Stimulated activated CD8-positive, alpha-beta memory T cell treated with anti-CD3 and anti-CD28 coated beads, Interleukin-7, amount 100 ng/mL, for 4 hours (primary cell): ENCODE measurements at places on chromosomes 1 and 21.

DNA sequence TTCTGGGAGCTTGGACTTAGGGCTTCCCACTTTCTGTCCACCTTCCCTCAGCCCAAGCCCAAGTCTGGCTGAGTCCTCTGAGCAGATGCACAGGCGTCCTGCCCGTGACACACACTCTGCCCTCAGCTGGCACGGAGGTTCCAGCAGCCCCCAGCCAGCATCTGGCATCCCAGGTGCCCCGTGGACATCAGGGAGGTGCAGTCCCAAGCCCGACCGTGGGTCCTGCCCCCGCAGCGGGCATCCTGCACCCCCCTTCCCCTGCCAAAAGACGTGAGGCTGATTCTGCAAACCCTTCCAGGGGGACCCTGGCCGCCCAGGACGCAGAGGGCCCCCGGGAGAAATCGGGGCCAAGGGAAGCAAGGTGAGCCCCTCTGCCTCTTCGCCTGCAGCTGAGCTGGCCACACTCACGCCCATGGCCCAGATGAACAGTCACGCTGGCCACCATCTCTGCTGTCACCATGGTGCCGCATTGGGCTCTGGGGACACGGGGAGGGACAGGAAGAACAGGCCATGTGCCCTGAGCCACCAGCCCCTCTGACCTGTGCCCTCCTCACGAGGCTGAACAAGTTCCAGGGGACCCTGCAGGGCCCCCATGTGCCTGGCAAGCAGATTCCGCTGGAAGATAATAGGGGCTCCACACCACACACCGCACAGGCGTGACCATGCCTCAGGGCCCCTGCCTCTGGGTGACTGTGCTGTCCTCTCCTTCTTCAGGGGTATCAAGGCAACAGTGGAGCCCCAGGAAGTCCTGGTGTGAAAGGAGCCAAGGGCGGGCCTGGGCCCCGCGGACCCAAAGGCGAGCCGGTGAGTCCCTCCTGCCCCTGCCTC, 20.6 kb downstream of the COL6A2 start:
- no peak for DNase-seq

DNA sequence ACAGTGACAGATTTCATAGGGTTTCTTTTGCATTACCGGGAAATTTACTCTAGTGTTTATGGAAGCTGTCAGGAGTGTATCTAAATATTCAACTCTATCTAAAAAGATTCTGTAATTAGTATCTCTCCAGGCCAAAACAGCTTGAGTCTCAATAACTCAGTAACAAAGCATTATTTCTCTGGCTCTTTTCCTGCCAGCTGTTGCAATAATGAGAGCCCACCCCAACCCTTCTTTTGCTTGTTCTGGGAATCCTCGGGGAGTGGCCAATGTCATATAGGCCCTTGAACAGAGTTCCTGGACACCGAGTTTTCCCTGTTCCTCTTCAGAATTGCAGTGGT, 120.1 kb upstream of the SGIP1 start:
- DNase-seq, result no peak

- DNase-seq, result no peak
Measured at GRCh38 chr1:172946814-172947507, 103.8 kb downstream of the TNFSF18 start.

GRCh38 chr1:220680085-220680687, 10.0 kb upstream of the C1orf115 start:
- no peak for DNase-seq

DNA sequence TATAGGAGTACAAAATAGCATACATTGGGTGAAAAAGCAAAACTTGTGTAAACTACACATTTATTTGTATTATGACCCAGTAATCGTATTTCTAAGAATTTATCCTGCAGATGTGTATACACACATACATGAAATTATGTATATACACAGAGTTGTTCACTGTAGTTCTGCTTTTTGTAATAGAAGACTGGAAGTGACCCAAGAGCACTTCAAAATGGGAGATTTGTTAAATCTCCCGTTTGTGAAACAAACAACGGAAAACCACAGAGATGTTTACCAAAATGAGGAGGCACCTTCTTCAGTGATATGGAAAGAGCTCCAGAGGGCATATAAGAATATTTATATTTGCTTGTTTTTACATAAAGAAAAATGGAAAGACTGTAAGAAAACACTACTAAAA, 18.0 kb upstream of the MNDA start:
- no peak for DNase-seq

DNA sequence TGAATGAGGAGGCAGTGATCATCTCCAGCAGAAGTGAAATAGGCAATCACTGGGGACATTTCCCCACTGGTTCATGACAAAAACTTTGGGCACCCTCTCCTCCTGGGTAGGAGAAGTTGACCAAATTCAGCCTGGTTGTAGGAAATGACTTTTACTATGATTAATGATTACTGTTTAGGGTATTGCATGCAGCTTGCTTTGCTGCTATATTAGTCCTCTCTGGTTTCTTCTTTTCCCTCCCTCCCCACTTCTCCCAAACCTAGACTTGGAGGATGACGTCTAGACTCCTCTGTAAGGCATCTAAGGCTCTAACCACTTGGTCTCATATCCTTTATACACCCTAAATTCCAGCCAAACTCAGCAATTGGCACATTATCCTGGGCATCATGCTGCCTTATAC, 3.4 kb upstream of the RGS16 start:
- no peak for DNase-seq
